ENCODE measurements at places on chromosomes 2 and 18.

GRCh38 chr2:9095690-9096089 is 92.2 kb upstream of the MBOAT2 start:
- DNase-seq, result peak; percentile 72

DNA sequence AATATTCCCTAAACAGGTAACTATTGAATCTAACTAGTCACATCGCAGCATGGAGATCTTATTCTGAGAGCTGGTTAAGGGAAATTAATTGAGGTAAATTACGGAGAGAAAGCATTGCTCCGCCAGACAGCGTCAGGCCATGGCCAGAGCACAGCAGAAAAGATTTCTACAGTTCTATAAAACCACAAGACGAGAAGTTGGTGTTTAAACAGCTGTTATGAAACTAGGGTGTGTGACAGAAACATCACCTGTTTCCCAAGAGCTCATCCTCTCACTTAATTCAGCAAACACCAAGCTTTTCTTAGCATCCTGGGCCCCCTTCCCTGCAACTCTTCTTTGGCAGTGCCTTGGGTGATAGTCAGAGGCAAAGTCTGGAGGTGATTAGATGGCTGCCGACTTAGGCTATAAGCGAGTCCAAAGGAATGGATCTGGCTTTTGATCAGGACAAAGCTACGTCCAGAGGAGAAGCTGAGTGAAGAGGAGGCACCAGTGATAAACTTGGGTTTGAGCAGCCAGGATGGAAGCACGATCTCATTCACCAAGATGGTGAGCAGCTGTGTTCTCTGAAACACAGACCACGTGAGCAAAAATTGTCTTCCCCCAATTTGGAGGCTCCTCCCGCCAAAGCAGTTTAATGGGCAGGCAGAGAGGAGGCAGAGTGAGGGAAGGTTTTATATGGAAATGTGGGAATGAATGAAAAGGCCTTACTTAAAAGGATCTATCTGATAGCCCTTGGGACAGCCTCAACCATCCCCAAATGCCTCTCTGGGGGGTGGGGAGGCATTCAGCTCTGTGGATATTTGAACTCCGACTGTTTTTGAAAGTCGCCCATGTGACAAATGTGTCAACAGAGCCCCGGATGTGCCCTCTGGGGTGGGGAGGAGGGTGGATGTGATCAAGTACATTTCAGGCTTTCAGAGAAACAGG is 57.8 kb downstream of the PKDCC start:
- DNase-seq, result peak; percentile 79

DNA sequence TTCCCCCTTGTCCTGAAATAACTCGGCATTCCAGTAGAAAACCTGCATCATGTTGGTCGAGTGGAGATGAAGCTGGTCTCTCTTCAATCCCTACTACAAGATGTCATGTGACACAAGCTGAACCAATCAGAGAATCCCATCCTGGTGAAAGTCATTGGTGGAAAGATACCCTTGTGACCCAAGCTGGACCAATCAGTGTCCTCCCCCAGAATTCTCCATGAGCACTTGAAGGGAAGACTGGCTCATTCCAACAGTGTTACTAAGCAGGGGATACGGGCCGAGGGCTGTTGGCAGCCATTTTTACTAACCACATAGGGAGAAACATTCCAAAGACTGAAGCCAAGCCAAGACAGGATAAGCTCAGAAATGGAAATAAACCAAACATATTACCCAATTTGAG is 298.3 kb downstream of the ICOS start:
- no peak for DNase-seq

DNA sequence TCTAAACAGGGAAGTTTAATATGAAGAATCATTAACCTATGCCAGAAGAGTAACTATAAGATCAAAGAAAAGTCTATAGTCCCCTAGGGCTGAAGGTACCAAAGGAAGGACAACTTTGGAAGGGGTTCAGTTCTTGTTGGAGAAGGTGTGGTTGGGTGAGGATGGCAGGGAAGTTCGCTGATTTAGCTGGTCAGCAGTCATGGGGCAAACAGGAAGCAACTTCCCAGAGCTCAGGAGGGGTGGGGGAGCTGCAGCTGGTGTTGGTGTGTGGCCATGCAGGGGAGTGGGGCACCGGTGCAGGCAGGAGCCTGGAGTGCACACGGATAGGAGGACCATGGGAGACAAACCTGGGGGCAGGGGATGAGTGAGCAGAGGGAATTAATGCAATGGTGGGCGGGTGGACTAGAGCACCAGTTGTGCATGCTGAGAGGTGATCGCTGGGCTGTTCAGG is 34.0 kb downstream of the FHOD3 start:
- DNase-seq, result no peak

- DNase-seq, result no peak
Observed at GRCh38 chr2:127498386-127498785, 27.9 kb downstream of the IWS1 start.

- DNase-seq, result peak; percentile 37
Observed at GRCh38 chr2:237883951-237884446, 24.6 kb downstream of the RAMP1 start.

DNA sequence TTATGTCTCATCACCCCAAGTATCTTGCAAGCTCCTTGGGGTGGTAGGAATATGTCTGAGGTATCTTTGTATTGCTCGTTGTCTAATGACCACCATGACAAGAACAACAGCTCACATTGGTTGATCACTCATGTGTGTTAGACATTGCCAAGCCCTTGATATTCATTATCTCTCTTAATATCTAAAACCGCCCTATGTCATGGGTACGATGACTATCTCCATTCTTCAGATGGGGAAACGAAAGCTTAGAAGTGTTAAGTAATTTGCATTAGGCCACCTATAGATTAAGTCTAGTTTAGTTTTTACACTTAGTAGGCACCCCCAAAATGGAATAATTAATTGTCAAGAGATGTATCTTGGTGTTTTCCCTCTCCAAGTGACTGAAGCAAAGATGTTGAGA is 57.0 kb downstream of the ICOS start:
- no peak for DNase-seq

DNA sequence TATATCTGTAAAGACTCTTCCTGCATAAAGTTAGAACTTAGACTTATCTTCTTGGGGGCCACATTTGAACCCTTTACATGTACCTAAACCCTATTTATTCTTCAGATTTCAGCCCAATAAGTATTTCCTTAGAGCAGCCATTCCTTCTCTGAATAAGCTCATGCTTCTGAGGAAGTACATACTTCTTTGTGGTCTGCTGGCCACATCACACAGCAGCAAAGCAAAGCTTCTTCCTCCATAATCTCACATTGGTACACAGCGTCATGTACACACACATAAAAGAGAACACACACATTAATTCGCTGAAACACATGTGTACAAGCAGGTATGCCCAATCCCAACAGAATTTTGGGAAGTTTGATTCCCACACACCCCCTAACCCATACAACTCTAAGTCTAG is 331.0 kb downstream of the CDH2 start:
- DNase-seq, result no peak

GRCh38 chr2:213285404-213285803 is 1.1 kb downstream of the SPAG16 start:
- DNase-seq, result no peak

- no peak for DNase-seq
Observed at GRCh38 chr2:217802876-217803652, 199.7 kb downstream of the TNS1 start.

- no peak for DNase-seq
Observed at GRCh38 chr2:239204876-239205468, 195.8 kb downstream of the HDAC4 start.

DNA sequence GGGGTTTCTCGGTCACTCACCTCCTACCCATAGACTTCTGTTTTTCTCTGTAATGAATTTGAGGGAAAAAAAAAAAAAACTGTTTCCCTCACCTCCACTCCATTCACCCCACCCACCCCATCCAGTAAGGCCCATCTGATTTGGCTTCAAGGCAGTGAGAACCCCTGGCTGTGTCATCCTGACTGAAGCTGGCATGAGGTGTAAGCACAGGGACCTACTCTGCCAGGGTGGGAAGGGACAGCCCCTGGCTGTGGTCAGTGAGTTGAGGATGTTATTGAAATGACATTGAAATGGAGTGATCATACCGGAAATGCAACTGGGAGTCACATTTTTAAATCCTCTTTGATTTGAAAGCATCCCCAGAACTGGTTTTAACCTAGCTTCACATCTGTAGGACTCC is 19.1 kb upstream of the BCL2L11 start:
- DNase-seq, result no peak

- no peak for DNase-seq
Observed at GRCh38 chr2:198930170-198930569, 527.6 kb downstream of the SATB2 start.

DNA sequence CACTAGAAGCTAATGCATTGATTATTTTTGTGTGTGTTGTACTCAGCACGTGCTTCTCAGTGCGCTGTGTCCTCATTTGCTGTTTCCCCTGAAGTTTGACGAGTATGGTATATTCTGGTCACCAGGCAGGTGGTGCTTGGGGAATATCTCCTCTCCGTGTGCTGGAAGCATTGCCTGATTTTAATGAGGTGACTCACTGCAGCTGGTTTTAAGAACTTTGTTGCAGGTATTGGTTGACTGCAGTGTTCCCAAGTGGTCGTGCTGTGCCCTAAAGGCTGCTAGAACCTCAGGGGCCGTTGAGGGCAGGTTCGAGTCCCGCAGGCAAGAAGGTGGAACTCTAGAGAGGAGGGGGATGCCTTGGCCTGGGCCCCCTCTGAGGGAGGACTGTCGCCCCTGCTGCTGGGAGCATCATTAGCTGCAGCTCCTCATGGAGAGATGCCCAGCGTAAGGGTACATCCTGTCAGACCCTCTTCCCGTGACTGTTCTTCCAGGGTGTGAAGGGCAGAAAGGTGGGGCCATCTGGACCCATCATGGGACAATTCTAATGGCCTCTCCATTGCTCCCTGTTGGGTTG is 82.6 kb downstream of the AGAP1 start:
- DNase-seq, result no peak

DNA sequence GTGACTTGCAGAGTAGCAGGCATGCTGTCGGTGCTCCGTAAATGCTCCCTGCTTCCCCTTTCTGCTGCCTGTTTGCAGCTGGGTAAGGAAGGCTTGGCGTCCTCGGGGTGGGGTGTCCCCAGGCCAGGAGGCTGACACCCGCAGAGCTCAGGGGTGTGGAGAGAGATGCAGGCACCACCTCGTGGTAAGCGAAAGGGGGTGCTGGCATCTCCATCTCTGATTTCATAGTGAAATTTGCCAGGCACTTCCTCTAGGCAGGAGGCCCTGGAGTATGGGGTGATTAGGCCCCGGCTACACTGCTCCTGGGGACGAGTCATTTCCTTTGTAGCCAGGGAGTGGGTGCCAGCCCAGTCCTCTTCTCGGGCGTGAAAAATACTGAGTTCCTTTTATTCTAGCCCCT is 160.4 kb downstream of the KLHL29 start:
- no peak for DNase-seq

- no peak for DNase-seq
Observed at GRCh38 chr2:105114551-105114950, 76.7 kb downstream of the MRPS9 start.

- no peak for DNase-seq
Observed at GRCh38 chr2:219851801-219852481, 224.5 kb downstream of the SLC4A3 start.

DNA sequence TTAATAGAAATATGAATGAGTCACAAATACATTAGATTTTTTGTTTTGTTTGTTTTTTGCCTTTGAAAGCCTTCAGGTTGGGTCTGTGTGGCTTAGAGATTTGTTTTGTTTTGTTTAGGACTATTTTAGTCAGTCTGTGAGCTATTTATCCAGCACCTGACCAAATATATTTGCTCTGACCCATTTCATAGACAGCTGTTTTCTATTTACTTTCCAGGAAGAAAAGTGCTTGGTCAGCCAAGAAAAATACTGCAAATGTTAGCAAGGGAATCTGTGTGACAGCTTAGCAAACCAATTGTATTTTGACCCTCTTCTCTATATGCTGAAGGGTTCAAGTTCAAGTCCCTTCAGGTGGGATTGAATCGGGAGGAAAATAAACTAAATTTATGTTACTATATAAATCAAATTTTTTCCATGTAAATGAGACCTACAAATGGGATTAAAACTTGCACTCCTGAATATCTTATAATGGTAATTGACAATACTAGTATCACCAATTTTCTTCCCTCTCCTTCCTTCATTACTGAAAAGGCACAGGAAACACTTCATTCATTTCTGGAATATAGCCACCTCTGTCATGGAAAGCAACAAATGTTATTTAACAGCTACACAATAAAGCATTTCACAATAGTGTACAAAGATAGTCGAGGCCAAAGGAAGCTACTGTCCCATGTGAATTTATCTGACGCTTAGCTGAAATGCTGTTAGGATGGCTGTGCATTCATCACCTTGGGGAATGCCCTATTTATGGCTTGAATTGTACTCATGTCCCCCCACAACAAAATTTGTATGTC is 23.1 kb upstream of the KLF7 start:
- no peak for DNase-seq

GRCh38 chr2:190860985-190861680 is 19.5 kb upstream of the GLS start:
- no peak for DNase-seq

- DNase-seq, result peak; percentile 72
Observed at GRCh38 chr18:63155169-63155852, 164.3 kb downstream of the BCL2 start.

GRCh38 chr2:71832388-71832787 is 315.3 kb downstream of the CYP26B1 start:
- DNase-seq, result no peak

DNA sequence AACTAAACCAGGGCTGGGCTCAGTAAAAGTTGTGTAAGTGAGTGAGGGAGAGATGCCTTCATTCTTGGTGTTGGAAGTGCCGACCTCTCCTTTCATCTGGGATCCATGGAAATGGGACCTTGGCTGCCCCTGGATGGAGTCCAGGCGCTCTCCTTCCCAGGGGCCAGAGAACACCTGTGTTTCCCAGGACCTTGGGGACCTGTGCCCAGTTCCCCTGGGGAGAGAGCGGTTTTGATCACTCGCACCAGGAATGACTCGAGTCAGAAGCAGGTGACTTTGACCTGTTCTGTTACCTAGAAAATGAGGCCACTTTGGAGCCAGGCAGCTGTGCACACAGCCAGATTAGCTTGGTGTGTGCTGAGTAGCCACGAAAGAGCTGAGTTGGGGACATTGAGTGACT is 97.3 kb downstream of the SH3BP4 start:
- DNase-seq, result no peak

DNA sequence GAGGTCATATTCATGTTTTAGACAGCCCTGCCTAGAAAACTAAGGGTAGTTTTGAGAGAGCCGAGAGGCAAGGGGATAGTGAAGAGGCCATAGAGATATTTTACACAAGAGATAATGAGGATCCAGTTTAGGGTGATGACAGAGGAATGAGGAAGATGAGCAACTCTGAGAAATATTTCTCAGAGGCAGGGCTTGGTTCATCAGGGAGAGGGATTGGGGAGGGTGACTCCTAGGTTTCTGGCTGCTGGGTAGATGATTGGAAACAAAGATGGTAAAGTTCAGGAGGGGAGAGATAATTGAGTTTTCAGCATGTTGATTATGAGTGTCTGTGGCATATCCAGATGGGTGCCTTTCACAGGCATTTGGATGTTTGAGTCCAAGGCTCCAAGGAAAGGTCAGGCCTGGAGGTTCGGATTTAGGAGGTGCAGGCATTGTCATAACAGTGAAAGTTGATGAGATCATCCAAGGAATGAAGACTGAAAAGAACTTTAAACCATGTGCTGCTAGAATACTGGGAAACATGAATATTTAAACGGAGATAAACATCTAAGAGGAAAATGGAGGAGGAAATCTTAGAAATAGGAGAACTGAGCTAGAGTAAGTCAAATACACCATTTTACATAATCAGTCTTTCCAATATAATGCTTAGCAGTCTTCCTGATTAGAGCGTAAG is 7.4 kb downstream of the MYL12B start:
- DNase-seq, result no peak

- no peak for DNase-seq
Observed at GRCh38 chr2:149463328-149464002, 124.1 kb downstream of the MMADHC start.

Measured in lower lobe of right lung (tissue), 2 donors.